CD4-positive, alpha-beta T cell treated with Interleukin-4 for 1 hour (primary cell): ENCODE measurements at places on chromosomes 7 and 10.

DNA sequence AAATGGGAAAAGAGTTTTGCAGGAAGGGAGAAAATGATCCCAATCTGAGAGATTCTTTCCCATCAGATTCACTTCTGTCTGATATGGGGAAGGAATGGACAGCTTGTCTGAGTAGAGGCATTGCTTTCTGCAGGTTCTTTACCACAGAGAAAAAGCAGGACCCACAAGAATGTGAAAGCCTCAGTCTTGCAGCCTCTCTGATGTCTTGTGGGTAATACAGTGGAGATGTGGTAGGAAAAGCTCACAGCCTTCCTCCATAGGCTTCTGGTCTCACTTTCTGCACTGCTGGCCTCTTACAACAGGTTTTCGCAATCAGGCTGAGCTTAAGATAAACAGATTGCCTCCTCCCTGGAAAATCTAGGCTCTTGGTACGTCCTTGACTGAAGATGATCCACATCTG, 551 bp downstream of the IFIT1 start:
- no peak for DNase-seq

DNA sequence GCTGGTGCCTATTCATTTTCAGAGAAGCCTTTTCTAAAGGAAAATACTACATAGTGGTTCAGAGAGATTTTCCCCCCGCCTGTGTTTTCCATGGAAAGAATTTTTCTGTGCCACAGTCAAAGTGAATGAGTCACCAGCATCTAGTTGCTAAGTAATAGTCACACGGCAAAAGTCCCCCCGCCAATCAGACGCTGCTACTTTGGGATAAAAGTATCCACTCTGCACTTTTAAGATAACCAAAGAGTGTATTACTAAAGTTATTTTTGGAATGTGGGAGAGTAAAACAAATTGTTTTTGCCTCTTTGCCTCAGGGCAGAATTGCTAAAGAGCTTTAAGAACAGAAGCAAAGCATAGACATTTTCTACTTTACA, 23.5 kb downstream of the ABLIM1 start:
- DNase-seq = no peak

GRCh38 chr10:15571575-15571974, 148.1 kb downstream of the ITGA8 start:
- no peak for DNase-seq

GRCh38 chr10:77824908-77825307, 101.6 kb downstream of the DLG5 start:
- DNase-seq = no peak

DNA sequence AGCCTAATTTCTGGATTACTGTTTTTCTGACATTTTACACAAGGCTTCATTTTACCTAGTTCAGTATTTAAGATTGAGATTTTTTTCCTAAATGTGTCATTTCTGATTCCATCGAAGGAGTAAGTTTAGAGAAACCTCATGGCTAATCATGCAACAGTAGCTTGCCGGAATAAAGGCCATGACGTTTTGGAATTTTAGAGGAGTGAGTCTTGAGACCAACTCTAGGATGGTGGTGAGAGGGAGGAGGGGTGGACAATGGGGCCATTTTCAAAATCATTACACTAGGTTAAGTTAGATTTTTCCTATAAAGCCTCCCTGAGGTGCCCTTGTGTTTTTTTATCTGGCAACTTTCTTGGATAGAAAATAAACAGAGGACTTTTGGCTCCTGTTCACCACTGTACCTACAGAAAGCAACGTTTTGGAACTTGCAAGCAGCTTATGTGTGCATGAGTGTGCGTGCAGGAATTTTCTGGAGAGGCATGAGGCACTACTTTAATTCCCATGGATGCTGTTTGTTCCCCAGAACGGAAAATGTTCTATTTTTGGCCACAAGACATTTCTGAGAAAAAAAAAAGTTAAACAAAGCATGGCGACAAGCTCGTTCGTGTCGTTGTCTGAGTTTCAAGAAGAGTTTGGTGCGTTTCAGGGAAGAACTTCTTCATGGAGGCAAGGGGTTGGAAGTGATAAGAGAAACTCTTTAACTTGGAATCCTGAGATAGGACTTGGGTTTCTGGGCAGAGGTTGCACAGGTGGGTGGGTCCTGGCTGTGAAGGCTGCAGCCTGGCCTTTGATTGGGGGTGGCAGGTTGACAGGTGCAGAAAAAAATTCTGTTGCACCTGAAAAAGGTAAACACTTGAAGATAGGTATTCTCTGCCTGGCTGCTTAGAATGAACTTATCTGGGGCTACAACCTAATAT, 178.1 kb downstream of the PTEN start:
- no peak for DNase-seq

- no peak for DNase-seq
Measured at GRCh38 chr7:148296994-148297644, 293.4 kb upstream of the C7orf33 start.

DNA sequence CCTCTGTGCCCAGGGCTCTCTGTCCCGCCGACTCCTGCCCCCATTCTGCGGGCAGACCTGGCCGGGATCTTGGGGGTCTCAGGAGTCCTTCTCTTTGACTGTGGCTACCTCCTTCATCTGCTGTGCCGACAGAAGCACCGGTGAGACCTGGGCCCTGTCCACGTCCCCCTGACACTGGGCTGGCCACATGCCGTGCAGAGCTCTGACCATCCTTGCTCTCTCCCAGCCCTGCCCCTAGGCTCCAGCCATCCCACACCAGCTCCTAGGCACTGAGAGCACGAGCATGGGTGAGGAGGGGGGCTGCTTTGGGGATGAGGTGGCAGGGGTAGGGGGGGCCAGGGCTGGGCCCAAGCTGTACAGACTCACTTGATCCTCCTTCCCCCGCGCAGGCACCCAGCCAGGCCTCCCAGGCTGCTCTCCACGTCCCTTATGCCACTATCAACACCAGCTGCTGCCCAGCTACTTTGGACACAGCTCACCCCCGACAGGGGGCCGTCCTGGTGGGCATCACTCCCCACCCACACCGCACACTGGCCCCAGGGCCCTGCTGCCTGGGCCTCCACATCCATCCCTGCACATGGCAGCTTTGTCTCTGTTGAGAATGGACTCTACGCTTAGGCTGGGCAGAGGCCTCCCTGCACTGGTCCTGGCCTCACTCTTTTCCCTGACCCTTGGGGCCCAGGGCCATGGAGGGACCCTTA, 4.8 kb upstream of the PILRB start:
- DNase-seq = no peak

GRCh38 chr10:113534423-113534822, 18.4 kb upstream of the HABP2 start:
- no peak for DNase-seq

- DNase-seq = peak; percentile 22
Measured at GRCh38 chr7:16933296-16934279, 51.8 kb upstream of the AGR3 start.

DNA sequence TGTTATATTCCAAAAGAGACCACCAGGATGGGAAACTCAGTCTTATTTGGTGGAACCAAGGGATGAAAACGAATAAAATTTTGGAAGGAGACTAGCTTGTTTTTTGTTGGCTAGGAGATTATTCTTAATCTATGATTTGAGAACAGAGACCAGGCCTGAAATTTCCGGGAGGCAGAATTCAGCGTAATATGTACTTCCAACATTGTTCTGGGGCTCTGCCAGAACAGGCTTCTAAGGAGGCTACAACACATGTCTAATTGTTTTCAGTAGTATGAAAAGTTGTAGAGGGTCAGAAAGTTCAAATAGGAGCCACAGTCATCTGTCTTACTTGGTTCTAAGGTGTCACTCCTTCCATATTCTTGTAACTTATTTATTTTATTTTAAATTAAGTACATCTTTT, 1.7 kb downstream of the DDX21 start:
- DNase-seq = no peak

DNA sequence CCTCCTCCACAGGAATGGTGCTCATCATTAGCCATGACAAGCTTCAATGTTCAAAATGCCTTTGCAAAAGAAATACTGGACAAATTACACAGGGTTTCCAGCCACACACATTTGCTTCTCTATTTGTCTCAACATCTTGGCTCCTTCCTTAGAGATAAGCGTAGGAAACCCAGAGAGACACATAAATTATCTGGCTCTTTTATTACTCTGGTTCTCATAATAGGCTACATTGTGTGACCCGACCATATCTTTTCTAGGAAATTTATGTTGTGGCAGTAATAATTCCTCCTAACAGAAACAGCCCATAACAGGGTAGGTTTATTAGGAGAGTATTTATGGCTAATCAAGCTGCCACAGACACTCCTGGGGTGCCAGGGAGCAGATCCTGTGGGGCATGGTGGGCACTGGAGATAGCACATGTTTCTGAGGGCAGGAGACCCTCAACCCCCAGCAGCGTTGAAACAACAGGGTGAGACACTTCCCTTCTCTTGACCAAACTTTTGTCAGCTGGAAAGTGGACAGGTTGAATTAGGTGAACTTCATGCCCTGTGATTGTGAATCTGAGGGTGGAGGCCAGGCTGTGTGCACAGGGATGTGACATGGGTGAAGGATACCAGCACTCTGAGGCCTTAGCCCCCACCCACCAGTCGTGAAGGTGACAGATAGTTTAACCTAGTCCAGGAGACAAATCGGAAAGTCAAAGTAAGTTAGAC, 295.9 kb upstream of the ZNF32 start:
- DNase-seq = peak; percentile 7

- no peak for DNase-seq
Measured at GRCh38 chr10:22379059-22379458, 33.8 kb downstream of the SPAG6 start.

- DNase-seq = no peak
Measured at GRCh38 chr10:104324221-104324686, 14.0 kb downstream of the ITPRIP start.

- peak; percentile 37 for DNase-seq
Measured at GRCh38 chr7:24786306-24786705, 29.0 kb upstream of the GSDME start.

GRCh38 chr7:3028758-3029093, 14.9 kb downstream of the CARD11 start:
- no peak for DNase-seq

- no peak for DNase-seq
Measured at GRCh38 chr7:39527296-39527695, 38.9 kb upstream of the YAE1 start.

DNA sequence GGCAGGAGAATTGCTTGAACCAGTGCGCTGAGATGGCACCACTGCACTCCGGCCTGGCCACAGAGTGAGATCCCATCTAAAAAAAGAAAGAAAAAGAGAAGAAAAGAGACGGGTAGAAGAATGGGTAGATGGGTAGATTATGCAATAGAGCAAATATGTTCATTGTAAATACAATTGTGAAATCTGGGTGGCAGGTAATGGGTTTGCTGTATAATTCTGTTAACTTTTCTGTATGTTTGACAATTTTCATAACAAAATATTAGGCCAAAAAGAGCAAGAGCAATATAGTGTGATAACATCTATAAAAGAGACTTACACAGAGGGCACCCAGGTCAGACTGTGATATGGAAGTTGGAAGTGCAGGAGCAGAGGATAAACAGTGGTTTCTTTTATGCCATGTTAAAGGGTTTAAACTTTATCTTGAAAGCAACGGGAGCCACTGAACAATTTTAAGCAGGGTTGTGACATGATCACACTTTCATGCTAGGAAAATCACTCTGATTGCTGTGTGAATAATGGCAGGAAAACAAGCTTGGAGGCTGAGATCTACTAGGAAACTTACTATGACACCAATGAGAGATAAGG, 6.7 kb upstream of the COL28A1 start:
- no peak for DNase-seq

GRCh38 chr10:59362144-59362958, at the start of gene FAM13C:
Gene FAM13C (minus strand): TSS chr10:59362549. CDS start chr10:59362460, 89 bp downstream.
- DNase-seq = no peak

- DNase-seq = no peak
Measured at GRCh38 chr10:91864744-91865143, 44.5 kb downstream of the FGFBP3 start.

- DNase-seq = no peak
Measured at GRCh38 chr7:30928254-30928872, 16.7 kb downstream of the AQP1 start.

DNA sequence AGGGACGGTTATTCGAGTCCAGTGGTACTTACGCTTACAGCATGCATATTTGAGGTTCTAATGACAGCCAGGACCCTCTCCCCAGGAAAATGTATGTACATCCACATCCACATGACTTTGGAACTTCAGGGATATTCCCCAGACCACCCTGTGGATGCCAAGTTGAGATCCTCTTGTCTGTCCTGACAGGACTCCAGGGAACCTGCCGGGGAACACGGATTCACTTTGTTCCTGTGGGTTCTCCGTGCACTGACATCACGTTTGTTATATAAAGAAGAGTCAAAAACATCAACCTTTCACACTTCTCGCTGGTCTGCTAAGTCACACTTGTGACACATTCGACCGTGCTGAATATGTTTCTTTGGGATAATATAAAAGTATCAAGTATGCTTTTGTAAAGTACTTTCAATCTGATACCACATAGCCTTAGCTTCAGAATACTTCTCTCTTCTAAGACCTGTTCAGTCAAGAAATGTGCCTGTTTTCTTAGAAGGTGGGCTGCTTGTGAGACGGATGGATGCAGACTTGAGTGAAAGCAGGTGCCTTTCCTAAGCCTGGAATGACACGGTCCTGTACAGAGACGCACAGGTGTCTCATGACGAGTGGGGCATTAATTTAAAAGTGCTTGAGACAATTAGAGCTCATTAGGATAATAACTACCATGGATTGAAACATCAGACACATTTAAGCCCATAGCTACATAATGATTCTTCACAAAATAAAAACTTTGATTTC, 38.7 kb downstream of the CALML5 start:
- no peak for DNase-seq

GRCh38 chr7:111734954-111735660, 172.8 kb upstream of the IMMP2L start:
- no peak for DNase-seq

DNA sequence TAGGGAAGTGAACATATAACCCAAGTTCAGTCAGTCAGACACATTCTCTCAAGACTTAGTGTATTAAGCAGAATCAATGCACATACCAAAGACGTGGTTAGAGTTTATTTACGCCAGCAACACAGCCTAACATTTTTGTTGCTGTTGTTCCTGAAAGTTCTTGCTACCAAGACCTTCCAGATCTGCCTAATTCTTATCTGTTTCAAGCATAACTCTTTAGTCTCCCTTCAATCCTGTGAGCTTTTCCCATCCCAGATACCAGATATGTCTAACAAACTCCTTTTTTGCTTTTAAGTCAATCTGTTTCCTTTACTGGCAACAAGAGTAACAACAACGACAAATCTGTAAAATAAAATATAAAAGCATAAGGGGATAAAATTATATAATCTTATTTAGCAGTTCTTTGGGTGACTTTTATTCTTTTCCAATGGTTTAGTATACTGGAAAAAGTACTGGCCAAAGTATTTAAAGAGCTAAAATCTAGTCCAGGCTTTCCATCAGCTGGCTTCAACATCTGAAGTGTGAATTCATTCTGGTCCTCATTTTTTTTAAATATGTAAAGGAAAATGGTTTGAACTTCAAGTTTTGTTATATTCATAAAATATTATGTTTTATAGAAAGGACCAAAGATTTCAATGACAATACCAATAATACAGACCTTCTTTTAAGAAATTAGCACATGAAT, 193.8 kb downstream of the IMMP2L start:
- no peak for DNase-seq

GRCh38 chr7:106486331-106486730, 174.6 kb downstream of the CCDC71L start:
- DNase-seq = no peak
